ENCODE measurements at places on chromosomes 16 and 17. TPM values are rescaled to one million over a fixed set of nuclear protein-coding genes. Genes with fewer than 3 reads are reported as not detected.
A peak's percentile ranks its signal among the peaks of the same experiment; 100 is the strongest.

- DNase-seq = no peak
Measured at GRCh38 chr16:85824161-85825135, 25.0 kb downstream of the COX4I1 start.

- no peak for DNase-seq
Measured at GRCh38 chr16:7861891-7862582, 529.4 kb downstream of the RBFOX1 start.

DNA sequence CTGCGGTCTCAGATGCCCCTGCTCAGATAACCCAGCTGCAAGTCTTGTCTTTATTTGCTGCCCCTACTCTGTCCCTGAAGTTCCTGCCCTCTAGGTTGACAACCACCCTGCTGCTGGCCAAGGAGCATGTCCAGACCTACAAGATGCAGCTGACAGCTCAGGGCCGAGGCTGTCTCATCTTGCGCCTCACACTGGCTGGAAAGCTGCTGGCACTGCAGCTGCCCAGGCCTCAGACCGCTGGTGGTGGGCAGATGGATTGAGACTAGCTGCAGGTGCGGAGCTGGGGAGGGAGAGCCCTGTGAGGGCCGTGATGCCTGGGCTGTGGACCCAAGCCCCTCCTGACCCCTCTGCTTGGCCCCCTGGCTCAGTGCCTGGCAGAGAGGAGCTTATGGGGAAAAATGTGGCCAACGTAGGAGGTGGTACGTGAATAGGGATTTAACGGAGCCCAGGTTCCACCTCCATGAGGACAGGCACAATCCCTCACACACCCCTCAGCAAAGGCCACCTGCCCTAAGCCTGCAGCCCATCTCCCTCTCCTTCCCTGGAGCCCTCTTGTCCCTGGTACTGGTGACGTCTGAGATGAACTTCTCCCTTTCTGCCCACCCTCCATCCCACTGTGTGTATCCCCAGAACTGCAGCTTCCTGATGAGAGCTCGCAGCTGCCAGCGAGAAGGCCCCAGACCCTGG lies 8.3 kb upstream of the GALK1 start:
- DNase-seq = no peak

- no peak for DNase-seq
Measured at GRCh38 chr16:69724414-69724873, 1.9 kb downstream of the NQO1 start.

GRCh38 chr16:1343428-1344242 lies 8.0 kb downstream of the TSR3 start:
- DNase-seq = no peak

GRCh38 chr16:24700549-24701392 lies 28.7 kb upstream of the TNRC6A start:
- peak; percentile 92 for DNase-seq

GRCh38 chr17:17561408-17562145 lies 29.9 kb downstream of the PEMT start:
- no peak for DNase-seq

DNA sequence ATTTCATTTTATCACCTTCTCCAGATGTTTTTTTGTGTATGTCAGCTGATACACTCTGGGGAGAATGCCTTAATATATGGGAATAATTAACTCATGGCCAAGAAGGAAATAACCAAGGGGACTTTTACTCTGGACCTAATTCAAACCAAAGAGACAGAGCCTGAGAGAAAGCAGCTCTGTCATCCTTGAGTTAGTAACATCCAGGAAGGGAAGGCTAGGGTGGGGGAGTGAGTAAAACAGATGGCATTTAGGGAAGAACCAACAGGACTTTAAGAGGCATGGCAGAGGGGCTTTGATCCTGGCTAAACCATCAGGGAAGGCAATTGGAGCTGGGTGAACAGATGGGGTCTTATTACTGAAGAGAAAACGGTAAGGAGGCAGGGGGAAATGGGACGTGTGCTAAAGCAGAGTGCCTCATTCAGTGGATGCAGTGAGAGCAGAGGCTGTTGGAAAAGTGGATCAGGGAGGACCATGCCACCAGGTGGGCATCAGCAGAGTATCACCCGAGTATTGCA lies 2.5 kb upstream of the SMPD3 start:
- DNase-seq = no peak

DNA sequence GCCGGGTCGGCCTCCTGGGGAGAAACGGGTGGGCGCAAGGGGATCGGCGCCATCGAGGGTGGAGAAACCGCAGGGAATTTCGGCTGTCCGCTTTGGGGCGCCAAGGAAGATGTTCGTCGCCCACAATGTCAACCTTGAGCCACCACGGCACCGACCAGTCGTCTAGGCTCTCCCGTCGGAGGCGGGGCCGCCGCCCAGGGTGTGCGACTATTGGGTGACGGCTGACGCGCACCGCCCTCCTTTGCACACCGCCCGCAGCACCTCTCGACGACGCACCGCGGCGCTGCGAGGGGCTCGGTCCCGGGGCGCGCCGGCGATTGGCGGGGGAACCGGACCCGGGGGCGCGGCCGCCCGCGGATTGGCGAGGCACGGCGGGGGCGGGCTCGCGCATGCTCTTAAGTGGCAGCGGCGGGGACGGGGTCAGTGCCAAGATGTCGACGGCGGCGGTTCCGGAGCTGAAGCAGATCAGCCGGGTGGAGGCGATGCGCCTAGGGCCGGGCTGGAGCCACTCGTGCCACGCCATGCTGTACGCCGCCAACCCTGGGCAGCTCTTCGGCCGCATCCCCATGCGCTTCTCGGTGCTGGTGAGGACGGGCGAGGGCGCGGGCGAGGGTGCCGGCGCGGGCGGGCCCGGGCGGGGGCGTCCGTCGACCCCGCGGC lies at the start of gene NUDT16L1:
TSS of gene NUDT16L1 (plus strand) at position 267 of the 660 bp plus-strand sequence. CDS start at position 432, 165 bp downstream.
- DNase-seq = peak; percentile 12

DNA sequence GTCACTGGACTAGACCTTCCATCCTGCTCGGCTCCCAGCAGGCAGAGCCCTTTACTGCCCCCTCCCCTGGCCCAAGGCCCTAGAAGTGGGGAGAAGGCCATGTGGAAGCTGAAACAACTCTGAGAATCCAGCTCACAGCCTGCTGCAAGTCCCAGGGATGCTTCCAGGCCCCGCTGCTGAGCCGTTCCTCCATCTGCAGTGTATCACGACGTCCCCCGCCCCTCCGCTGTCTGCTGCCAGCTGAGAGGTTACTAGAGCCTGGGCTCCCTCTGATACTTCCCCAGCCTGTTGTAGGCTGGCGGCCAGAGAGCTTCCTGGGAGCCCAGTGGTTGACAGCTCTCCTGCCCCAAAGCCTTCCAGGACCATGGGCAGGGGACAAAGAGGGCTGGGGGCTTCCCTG lies 118.2 kb downstream of the MGAT5B start:
- no peak for DNase-seq

- no peak for DNase-seq
Measured at GRCh38 chr17:73998653-73999645, 204.5 kb upstream of the RPL38 start.

DNA sequence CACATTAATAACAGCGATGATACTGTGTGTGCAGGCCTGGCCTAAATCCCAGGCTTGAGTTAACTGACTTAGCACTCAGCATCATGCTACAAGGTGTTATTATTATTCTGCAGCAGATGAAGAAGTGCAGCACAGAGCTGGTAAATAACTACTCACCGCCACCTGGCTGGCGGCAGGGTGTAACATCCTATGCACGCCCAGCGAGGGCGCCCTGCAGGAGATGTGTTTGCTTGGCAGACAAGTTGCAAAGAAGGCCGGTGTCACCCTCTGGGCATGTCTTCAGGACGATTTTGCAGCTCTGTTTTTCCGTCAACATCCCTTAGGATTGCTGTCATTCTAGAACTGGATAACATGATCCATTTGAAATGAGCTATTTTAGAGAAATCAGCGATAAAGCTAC lies 30.1 kb downstream of the DNAH9 start:
- DNase-seq = no peak

DNA sequence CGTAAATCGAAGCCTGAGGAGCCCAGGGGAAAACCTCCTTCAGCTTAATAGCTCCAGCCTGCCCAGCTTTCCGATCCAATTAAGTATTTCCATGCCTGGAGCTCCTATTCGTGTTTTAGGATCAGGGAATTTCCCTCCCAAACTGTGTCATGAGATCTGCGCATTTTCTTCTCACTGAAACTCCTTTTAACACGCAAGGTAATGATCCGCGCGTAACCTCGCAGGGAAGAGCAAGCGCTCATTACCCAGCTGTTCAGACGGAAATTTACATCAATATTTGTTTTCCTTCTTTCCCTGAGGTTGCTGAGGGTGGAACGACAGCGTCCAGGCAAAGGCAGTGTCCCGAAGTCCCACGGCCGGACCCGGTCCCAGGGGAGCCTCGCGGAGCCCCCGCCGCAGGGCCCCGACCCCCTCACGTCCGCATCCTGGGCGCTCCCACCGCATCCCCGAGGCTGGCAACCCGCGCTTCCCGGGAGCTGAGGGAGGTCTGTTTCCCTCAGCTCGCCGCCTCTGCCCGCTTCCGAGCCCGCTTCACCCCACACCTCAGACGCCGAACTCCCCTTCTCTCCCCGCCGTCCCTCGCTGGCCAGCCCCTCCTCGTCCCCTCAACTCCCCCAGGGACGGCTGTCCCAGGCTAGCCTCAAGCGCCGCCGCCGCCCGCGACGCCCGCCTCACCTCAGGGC lies 415 bp downstream of the ABCA5 start:
- DNase-seq = no peak

GRCh38 chr17:48549914-48550501 lies 5.1 kb upstream of the HOXB2 start:
- no peak for DNase-seq

GRCh38 chr16:1859650-1860049 lies 12.3 kb downstream of the MEIOB start:
- DNase-seq = no peak

- no peak for DNase-seq
Measured at GRCh38 chr17:33948309-33948708, 306.8 kb upstream of the CCL2 start.

CMTM2 gene
- total RNA-seq = not detected

MYO18A gene
- total RNA-seq = 29.9 TPM

VAT1L gene
- total RNA-seq = 6.4 TPM

CDR2L gene
- 40.7 TPM for total RNA-seq

CD300LF gene
- total RNA-seq = not detected

PLA2G10 gene
- total RNA-seq = not detected

Data from glomerular endothelial cell (primary cell).